ENCODE measurements at places on chromosomes 5 and 9.

- no peak overlapping the region for H3K27ac ChIP-seq
Measured at GRCh38 chr5:166909040-166909439, 1382.4 kb upstream of the WWC1 start.

GRCh38 chr9:87115785-87116184 lies 168.5 kb upstream of the GAS1 start:
- H3K27ac ChIP-seq = no peak overlapping the region
- H3K4me1 ChIP-seq = peaks cover 8% of the 10 kb centered on the region
- no peak overlapping the region for H3K4me3 ChIP-seq
- no peaks in the 10 kb centered on the region for H3K36me3 ChIP-seq

GRCh38 chr9:135992486-135993408 lies 31.6 kb upstream of the UBAC1 start:
- H3K4me3 ChIP-seq = peak overlapping the region; percentile 16
- peak; percentile 87 for DNase-seq
- no peaks in the 10 kb centered on the region for H3K36me3 ChIP-seq
- no peaks in the 10 kb centered on the region for H3K27me3 ChIP-seq
- H3K27ac ChIP-seq = peak overlapping the region; percentile 88
- H3K4me1 ChIP-seq = peaks cover 15% of the 10 kb centered on the region

GRCh38 chr5:157820593-157821252 lies 38.2 kb downstream of the CLINT1 start:
- H3K27ac ChIP-seq = peak overlapping the region; percentile 4
- H3K4me3 ChIP-seq = no peak overlapping the region
- no peaks in the 10 kb centered on the region for H3K36me3 ChIP-seq
- no peak for DNase-seq
- peaks cover 8% of the 10 kb centered on the region for H3K4me1 ChIP-seq

DNA sequence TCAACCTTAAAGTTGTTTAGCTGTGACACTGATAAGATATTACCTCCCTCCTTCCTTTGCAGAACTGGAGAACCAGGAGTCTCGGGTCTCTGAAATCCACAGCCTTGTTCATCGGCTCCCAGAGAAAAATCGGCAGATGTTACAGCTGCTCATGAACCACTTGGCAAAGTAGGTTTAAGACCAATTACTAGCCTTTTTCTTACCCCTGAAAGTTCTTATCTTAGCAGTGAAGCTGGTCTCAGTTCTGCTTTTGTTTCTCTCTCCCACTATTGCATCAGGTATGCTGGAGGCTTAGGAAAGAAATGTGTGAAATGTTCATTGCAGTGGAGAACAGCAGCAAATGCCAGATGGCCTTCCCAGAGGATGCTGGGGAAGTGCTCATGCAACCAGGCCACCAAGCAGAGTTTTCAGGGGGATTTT lies 287.4 kb downstream of the ARHGAP26 start:
- no peaks in the 10 kb centered on the region for H3K27me3 ChIP-seq
- no peaks in the 10 kb centered on the region for H3K36me3 ChIP-seq

All from ovary (tissue), 10 donors.